ENCODE measurements at places on chromosomes 11 and 22. TPM values are rescaled to one million over a fixed set of nuclear protein-coding genes. Genes with fewer than 3 reads are reported as not detected.

Gene RFPL3
- total RNA-seq, result not detected

Gene OR8G5
- total RNA-seq, result not detected

Gene TENM4
- total RNA-seq, result 51.9 TPM

Gene SYT9
- 0.66 TPM for total RNA-seq

Gene GGT5
- total RNA-seq, result 1.9 TPM

Gene NLRX1
- total RNA-seq, result 15.2 TPM

Gene FOSL1
- total RNA-seq, result 63.9 TPM

Gene C11orf16
- not detected for total RNA-seq

Gene C11orf97
- total RNA-seq, result not detected

Gene IL18
- 2.3 TPM for total RNA-seq

Gene OR6A2
- 0.37 TPM for total RNA-seq

Gene TNNI2
- not detected for total RNA-seq

Gene MMP7
- not detected for total RNA-seq

Gene MYEOV
- 0.62 TPM for total RNA-seq
